ENCODE measurements at places on chromosomes 12 and 14. TPM values are rescaled to one million over a fixed set of nuclear protein-coding genes. Genes with fewer than 3 reads are reported as not detected.

Gene ATL1
- total RNA-seq = 11.9 TPM

Gene APOF
- total RNA-seq = not detected

Gene BDKRB1
- 0.20 TPM for total RNA-seq

GRCh38 chr12:91182636-91183455 lies at the start of gene DCN:
DCN (minus strand) TSS chr12:91182817; CDS start chr12:91178552, 4,265 bp downstream.
- peak; percentile 89 for DNase-seq

DNA sequence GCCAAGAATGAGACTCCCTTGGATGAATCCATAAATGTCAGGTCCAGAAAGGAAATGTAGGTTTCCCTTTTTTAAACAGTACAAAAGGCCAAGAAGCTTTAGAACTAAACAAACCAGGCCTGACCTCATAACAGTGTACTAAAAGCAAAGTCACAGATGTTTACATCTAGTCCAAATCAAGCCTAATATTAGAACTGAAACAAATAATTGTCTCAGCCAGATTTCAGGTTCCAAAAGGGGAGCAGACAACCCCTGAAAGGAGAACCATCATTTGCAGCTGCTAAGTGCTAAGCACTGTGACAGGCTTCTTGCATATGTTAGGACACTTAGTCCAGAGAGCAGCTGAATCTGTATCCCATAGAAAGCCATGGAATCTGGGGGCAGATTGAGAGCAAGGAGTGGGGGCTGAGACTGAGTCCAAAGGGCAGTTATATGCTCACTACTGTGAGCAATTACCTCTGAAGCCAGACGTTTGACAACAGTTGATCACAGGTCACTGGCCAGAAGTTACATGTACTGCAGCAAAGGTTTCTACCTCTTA lies 90.1 kb downstream of the STXBP6 start:
- DNase-seq = peak; percentile 51

GRCh38 chr14:95163666-95164065 lies 6.3 kb upstream of the DICER1 start:
- no peak for DNase-seq

DNA sequence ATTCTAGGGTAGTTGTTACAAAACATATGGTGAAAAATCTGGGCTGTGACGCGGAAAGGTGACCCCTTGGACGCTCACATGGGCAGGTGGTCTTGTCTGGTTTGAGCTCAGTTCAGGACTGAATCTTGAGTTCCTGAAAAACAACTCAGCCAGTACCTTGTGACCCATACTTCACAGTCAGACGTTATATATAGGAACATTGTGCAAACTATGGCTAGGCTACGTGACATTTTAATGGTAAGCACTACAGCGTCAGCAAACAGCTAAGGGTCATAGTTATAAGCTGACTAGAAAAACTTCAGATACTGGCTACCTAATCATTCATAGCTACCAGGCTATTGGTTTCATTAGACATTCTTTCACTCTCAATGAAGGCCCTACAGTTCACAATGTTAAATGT lies 14.8 kb upstream of the EDDM3A start:
- DNase-seq = no peak

DNA sequence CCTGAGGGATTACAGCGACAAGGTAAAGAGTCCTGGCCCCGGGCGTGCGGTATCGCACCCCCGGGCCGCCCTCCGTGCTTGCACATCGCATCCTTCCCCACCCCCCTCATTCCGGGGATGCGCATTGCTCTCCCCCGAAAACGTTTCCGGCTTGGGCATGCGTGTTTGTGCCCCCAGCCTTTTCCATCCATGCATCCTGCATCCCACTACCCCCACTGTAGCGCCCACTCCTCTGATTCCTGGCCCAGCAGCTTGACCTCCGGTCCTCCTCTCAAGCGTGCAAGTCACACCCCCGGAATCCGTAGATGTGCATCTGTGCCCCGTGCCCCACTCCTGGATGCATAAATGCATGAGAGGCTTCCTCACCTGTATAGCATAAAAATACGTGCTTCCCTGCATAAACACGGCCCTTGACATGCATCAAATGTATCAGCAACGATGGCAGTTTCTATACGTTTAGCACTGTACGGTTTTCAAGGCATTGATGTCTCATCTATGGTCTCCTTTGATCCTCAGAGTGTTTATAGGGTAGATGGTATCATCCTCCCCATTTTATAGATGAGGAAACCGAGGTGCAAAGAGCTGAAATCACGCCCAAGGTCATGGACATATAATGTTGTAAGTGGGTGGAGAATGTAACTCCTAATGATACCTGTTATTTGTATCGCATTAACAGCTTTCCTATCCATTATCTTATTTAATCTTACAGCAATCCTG lies 484 bp downstream of the RIC8B start:
- peak; percentile 15 for DNase-seq

Gene CISTR
- not detected for total RNA-seq

Gene FSCB
- total RNA-seq = 0.10 TPM

GRCh38 chr12:13812168-13812567 lies 169.2 kb downstream of the GRIN2B start:
- DNase-seq = peak; percentile 8

Gene MGAT4C
- total RNA-seq = 0.79 TPM

- no peak for DNase-seq
These were observed 448.0 kb upstream of the FBXO33 start for GRCh38 chr14:39880106-39880695.

GRCh38 chr12:130203151-130203550 lies 40.9 kb downstream of the FZD10 start:
- DNase-seq = no peak

GRCh38 chr14:102516531-102517391 lies 7.2 kb upstream of the ANKRD9 start:
- DNase-seq = no peak

DNA sequence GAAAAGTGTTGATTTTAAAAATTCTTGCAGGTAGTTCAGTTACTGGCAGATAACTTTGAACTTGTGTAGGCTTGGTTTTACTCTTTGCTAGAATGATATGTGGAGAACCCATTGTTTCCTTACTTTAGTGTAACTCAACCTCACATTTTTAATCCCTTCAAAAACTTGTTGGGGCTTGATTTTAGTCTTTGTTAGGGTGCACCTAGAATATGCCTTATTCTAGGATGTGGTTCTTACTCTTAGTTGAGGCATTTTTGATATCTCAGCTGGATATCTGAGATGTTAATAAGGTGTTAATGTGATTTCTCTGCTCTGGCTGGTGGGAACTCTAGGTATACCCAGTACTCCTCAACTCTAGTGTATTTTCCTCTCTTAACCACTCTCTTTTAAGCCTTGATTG lies 10.0 kb downstream of the MNAT1 start:
- no peak for DNase-seq

DNA sequence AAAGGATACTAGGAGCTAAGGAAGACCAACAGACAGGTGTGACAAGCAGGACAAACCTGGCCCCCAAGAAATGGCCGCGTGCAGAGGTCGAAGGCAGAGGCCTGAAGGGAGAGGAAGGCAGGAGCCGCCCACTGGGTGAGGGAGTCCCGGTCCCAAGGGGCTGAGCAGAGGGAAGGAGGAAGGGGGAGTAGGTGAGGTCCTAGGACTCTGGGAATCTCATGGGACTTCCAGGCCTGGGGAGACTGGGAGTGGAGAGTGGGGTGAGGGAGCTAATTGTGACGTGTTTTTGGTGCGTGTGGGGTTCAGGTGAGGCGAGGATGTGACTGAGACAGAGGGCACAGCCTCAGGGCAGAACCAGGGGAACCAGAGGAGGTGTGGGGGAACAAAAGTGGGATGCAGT lies 11.7 kb upstream of the FLVCR2 start:
- no peak for DNase-seq

Gene KRT6A
- total RNA-seq = 333 TPM

Gene CCDC38
- not detected for total RNA-seq

Gene WNT1
- total RNA-seq = not detected

DNA sequence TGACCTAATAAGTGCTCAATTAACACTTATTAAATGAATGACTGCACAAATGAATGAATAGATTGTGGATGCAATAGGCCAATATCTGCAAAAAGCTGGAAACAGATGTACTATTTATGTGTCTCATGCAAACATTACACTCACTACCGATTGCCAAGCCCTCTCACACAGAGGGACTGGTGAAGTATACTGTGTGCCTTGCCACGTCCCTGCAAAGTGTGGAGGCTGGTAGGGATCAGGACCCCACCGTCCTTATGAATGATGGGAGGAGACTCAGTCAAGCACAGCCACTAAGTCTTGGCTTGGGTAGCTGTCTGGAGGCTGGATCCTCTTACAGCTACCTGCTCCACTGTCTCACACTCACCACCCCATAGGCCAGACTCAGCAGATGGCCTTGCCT lies 3.9 kb upstream of the TUNAR start:
- no peak for DNase-seq

Gene NPAS3
- total RNA-seq = 3.8 TPM

DNA sequence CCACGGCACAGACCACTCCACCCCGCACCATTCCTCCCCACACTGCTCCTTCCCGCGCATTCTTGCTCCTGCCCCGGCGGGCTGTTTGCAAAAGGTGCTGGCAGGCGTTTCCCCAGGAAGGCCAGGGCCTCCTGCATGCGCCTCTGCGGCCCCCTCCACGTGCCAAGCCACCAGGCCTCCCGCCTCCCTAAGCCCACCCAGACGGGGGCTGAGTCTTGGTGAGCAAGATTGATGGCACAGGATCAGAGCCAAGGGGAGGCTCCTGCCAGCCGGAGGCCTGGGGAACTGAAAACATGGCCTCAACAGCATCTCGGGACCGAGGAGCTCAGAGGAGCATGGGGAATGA lies 328.3 kb upstream of the DIO3 start:
- no peak for DNase-seq

DNA sequence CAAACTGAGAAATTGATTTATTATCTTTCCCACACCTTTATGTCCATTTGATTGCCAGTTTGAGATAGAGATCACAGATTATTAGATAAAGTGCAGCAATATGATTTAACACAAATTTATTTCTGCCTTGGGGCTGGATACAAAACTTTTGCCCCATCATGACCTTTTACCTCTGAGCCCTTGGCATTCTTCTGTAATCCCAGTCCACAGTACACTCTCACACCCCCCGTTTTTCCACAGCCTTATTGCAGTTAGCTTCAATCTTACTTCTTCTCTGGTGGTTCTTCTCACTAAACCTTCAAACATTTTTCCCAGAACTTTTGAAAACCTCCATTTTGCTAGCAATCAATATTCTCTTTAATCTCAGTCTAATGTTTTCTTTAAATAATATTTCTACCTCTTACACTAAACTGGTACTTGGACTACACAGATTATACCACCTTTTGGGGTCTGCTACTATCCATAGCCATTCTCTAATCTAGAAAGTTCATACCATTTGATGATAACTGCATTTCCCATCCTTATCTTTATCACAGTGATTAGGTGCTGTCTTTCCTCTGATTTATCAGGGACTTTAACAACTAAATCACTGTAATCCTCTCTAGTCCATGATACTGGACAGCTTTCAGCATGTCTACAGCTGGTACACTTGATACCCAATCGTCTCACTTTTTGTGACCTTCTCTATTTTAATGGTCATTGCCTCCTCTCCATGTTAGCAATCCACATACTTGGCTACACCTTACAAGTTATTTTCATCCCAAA lies 186.7 kb upstream of the PDE3A start:
- no peak for DNase-seq

Data from skin of body (tissue), 3 donors.